ENCODE measurements at places on chromosomes 4 and X.

DNA sequence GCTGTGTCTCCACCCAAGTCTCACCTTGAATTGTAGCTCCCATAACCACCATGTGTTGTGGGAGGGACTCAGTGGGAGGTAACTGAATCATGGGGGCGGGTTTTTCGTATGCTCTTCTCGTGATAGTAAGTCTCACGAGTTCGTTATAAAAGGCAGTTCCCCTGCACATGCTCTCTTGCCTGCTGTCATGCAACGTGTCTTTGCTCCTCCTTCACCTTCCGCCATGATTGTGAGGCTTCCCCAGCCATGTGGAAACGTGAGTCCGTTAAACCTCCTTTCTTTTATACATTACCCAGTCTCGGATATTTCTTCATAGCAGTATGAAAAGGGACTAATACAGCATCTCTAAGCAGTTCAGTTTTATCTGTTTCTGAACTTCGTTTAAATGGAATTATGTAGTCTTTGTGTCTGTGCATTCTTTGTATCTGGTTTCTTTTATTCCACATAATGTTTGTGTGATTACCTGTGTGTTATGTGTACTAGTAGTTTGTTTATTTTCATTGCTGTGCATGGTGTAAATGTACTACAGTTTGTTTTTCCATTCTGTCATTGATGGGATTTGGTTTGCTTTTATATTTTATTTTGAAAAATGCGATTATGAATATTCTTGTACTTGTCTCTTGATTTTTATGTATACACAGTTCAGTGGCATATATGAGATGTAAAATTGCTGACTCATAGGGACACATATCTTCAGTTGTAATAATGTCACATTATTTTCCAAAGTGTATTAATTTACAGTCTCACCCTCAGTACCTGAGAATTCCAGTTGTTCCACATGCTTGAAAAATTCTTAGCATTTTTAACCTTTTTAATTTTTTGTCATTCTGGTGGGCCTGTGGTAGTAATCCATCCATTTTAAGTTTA is 304.9 kb downstream of the GBA3 start:
- DNase-seq: no peak

DNA sequence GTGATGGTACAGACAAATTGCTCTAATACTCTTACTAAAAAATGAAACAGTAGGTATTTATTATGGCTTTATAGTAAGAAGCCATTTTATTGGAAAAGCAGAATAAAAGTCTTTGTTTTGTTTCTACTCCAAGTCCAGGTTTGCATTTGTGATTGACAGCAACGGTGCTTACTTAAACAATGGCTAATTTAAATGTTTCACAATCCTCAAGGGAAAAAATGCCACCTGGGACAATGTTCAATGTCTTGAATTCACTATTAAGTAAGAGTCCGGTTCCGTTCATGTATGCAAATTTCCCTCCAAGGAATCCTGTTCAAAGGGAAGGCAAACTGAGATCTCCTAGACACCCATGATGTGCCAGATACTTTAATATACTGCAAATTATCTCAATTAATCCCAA is 123.6 kb downstream of the RBM47 start:
- no peak for DNase-seq

DNA sequence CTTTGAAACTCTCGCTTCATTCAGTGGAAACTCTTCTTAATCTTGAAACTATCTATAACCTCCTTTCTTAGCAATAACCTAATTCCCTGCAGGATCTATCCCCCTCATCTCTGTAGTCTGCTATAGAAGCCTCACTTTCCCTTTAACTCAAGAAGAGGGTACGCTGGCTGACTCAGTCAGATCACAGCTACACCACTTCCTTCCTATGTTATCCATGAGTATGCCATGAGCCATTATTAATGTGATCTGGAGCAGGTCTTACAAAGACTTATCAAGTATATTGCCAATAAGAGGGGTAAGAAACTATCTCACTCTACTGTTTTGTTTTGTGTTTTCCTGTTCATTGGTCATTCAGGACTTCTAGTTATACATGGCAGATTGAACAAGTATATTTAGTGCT is 165.3 kb downstream of the PJA1 start:
- no peak for DNase-seq

GRCh38 chr4:145732895-145733880 is 53.2 kb downstream of the C4orf51 start:
- peak; percentile 86 for DNase-seq

- DNase-seq: no peak
Measured at GRCh38 chr4:122475233-122475632, 18.7 kb upstream of the IL2 start.

GRCh38 chr4:24015782-24016181 is 125.9 kb upstream of the PPARGC1A start:
- no peak for DNase-seq

GRCh38 chrX:132592880-132593279 is 104.0 kb upstream of the MBNL3 start:
- peak; percentile 67 for DNase-seq

DNA sequence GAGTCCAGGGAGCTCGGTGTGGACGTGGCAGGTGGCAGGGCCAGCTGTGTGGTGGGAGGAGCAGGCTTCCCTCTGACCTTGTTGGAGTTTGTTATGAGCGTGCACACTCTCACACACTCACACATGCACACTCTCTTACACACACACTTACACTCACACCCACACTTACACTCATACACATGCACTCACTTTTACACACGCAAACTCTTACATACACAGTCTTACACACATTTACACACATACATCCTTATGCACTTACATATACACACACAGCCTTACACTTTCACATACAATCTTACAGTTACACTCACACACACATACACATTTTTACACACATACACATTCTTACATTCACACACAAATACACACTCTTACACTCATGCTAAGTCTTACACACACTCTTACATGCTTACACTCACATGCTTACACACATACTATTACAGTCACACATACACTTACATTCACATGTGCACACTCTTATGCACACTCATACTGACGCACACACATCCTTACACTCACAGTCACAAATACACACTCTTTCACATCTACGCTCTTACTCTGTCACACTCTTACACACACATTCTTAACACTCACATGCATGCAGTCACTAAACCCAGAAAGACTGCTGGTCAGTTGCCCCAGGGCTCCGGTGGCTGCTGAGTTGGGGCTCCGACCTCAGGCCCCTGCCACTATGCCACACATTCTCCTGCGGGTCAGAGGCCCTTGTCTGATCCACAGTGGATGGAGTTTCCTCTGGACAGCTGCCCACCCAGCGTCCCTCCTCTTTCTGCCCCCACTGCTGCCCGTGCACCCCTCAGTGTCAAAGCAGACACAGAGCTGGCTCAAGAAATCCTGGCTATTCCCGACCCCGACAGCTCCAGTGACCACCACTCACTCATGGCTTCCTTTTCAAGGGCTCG is 95.8 kb downstream of the ADRA2C start:
- no peak for DNase-seq

GRCh38 chr4:103934178-103934789 is 214.5 kb upstream of the TACR3 start:
- no peak for DNase-seq

DNA sequence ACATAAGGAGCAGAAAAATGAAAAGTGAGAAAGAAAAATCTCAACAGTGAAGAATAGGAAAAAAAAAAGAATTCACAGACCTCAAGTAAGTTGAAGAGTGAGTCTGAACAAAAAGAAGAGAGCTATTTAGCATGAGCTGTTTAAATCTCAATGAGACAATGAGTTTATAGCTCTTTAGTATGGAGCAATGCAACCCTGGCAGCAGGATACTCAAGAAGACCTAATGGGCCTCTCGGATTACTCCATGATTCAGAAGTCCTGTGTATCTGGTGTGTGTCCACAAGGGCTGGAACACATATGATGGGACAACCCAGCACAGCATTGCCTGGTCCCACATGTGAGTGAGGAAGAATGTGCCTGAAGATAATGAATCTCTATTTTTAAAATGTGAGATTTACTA is 563.1 kb upstream of the INTU start:
- no peak for DNase-seq

GRCh38 chrX:101550362-101550750 is at the start of gene ARMCX1:
Gene ARMCX1, plus strand, starts transcription at chrX:101550547. Its CDS starts 2,384 bp downstream, at chrX:101552931.
- DNase-seq: peak; percentile 1

GRCh38 chrX:81259714-81260395 is 58.0 kb downstream of the SH3BGRL start:
- DNase-seq: no peak

- peak; percentile 42 for DNase-seq
Measured at GRCh38 chr4:118834960-118835569, 861 bp downstream of the SEC24D start.

- no peak for DNase-seq
Measured at GRCh38 chr4:159185591-159186023, 82.7 kb downstream of the RAPGEF2 start.

GRCh38 chrX:120120223-120120622 is 4.5 kb upstream of the RHOXF1 start:
- no peak for DNase-seq

DNA sequence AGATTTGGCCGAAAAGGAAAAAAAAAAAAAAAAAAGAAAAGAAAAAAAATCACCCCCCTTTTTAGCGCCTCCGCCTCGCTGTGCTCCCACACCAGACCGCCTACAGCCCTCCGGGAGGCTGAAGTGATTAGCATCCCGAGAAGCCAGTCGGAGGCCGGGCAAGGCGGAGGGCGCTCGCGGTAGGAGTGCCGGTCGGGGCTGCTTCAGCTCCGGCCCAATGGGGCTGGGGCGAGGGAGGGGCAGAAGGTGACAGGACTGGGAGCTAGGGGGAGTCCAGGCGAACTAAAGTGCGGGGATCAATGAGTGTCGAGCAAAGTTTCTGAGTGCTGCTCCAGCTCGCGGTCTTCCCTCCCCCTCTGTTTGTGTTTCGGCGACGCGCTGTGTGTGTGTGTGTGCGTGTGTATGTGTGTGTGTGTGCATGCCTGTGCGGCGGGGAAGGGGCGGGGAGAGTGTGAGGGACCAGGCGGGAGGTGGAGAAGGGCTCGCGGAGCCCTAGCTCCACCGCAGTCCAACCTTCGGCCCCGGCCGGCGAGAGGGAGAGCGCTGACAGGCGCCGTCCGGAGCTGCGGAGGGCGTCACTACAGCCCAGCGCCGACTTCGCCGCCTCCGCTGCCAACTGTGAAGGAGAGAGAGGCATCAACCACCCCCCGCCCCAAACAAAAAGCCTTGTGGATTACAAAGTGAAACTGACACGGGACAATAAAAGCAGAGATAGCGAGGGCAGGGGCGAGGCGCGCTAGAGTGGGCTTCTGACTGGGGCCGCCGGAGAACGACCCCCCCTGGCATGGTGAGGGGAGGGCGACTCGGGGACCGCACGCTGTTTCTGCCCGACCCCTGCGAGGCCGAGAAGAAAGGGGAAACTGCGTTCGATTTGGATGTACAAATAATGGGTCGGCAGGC is at the start of gene FAT4:
Gene FAT4, plus strand, starts transcription at position 280 of the 900 bp plus-strand sequence. CDS start 1,457 bp downstream, outside the sequence.
- DNase-seq: peak; percentile 65

- no peak for DNase-seq
Measured at GRCh38 chr4:163694385-163694784, 199.9 kb downstream of the TMA16 start.

- no peak for DNase-seq
Measured at GRCh38 chrX:12709047-12709446, 82.2 kb upstream of the PRPS2 start.

- DNase-seq: no peak
Measured at GRCh38 chr4:82754513-82755165, 44.0 kb downstream of the SCD5 start.

- no peak for DNase-seq
Measured at GRCh38 chrX:45788315-45788714, 587.6 kb upstream of the DIPK2B start.

GRCh38 chr4:107719207-107719921 is 670 bp downstream of the PAPSS1 start:
- DNase-seq: no peak

GRCh38 chr4:164876700-164877324 is at the start of gene APELA:
Gene APELA, plus strand, starts transcription at chr4:164877178. Its CDS starts 154 bp downstream, at chr4:164877332.
- no peak for DNase-seq

- DNase-seq: no peak
Measured at GRCh38 chr4:6384541-6384940, 87.9 kb downstream of the PPP2R2C start.

GRCh38 chr4:41177016-41177415 is 37.3 kb downstream of the APBB2 start:
- no peak for DNase-seq

DNA sequence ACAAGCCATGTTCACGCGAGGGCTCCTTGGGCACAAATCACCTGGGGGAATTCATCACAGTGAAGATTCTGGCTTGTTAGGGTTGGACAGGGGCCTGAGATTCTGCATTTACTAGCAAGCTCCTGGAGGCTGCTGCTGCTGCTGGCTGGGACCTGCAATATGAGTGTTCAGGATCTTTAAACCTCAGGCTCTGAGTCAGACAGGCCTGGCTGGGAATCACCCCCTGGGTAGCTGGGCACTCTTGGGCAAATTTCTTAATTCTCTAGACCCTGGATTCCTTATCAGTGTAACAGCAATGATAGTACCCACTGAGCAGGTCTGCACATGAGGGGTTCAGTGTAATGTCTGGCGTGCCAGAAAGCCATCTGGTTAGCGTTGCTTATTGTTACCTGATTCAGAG is 101.5 kb downstream of the DHX15 start:
- DNase-seq: no peak

- DNase-seq: no peak
Measured at GRCh38 chr4:132383571-132384199, 765.4 kb upstream of the PCDH10 start.

GRCh38 chrX:132393992-132394391 is 94.8 kb downstream of the MBNL3 start:
- DNase-seq: no peak

GRCh38 chr4:56077676-56078075 is 128.9 kb downstream of the CEP135 start:
- no peak for DNase-seq
